ENCODE measurements at places on chromosomes 6 and 20.

GRCh38 chr20:60837173-60837770, 414.8 kb upstream of the CDH4 start:
- no peak for DNase-seq

- no peak for DNase-seq
Measured at GRCh38 chr6:41790045-41790444, 2.6 kb downstream of the TOMM6 start.

DNA sequence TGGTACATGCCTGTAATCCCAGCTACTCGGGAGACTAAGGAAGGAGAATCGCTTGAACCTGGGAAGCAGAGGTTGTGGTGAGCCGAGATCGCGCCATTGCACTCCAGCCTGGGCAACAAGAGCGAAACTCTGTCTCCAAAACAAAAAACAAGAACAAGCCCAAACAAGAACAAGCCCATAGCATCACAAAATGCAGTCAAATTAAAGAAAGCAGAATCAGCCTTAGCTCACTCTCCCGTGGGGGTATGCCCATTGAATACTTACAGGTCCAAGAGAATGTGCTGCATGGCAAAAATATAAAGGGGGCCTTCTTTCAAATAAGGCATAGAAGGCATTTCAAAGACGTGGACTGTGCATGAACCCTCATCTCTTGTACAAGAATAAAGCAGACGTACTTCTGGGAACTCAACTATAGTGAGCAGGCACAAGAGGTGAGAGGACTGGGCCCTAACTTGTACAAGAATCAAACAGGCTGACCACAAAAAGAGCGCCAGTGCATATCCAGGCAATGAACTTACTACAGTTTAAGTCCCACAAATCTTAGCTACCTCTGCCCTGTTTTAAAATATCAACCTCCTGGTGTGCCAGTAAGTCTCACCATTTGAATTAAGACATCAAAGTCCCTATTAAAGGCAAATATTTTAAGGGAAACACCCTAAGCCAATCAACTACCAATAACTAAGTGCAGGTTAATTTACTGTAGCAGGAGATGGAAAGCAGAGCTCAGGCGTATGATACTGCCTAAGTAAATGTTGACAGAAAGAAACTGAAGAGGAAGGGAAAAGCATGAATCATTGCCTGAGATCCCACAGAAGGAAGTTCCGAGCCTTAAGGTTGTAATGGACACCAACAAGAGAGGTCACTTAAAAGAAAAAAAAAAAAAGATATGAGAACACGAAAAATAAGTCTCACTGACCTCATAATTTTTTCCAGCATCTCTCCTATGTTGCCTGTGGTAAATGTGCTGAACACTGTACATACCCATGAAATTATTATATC, 37.4 kb downstream of the TOMM6 start:
- no peak for DNase-seq

DNA sequence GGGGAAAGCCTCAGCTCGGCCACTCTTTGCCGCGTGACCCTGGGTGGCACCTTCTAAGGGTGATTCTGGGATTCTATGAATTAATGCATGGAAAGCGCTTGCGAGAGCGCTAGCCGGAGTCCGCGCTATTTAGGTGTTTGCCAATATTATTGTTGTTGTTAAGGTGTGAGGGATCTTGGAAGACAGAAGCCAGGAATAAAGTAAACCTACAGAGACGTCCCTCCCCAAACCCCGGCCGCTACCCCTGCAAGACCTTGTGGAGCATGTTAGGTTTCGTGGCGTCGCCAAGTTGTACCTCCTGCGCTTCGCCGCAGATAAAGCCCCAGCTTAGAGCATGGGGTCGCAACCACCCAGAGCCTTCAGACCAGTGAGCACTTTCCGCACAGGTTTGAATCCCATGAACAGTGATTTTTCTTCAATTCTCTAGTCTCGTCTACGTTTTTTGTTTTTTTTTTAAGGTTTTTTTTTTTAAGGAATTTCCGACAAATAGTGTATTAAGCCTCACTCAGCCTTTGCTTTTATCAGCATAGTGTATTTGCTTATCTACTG, 16.9 kb upstream of the ZSCAN9 start:
- no peak for DNase-seq

DNA sequence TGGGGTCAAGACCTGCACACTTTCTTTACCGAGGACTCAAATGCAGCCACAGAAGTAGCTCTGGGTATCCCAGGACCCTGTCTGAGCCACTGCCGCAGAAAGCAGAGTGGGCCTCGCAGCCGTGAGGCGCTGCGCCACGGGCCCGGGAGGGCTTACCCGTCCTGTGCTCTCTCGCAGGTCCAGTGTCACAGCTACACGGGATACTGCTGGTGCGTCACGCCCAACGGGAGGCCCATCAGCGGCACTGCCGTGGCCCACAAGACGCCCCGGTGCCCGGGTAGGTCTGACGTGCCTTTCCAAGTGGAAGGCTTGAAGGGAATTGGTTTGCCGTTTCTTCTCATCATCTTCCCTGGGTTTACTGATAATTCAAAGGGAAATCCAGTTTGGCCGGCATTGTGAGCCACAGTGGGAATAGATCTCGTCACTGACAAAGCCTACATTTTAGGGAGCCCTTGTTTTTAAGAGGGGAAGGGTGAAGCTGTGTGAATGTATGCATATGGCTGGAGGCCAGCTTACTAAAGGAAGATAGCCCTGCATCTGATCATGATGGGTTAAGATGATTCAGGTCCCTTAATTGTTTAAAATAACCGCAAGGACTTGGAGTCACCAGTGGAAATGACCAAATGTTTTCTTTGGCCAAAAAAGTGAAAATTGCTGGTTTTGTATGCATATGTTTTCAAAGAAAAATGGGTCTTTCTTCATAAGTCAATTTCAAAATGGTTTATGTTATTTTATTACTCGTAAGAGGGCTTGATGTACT, 86.6 kb downstream of the SMOC2 start:
- DNase-seq, result no peak

Data from BJ (cell line).